ENCODE measurements at places on chromosomes 6 and 20.

GRCh38 chr20:36528875-36529417 lies 12.4 kb upstream of the MYL9 start:
- DNase-seq, result no peak

DNA sequence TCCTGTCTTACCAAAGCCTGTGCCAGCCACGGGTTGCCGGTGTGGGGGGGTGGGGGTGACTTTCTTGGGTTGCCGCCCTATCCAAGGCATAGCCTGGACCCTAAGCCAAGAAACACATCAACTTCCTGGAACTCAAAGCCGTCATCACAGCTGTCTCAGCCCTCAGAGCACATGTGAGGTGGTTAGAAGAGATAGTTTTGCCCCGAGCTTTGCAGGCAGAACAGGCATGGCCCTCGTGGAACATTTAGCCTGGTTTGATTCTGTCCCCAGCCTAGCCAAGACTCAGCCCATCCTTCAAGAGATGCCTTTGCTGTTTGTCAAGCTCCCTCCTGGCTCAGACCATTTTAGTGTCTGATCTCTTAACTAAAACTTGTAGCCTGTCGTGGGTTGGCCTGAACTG lies 64.9 kb downstream of the RREB1 start:
- DNase-seq, result no peak

DNA sequence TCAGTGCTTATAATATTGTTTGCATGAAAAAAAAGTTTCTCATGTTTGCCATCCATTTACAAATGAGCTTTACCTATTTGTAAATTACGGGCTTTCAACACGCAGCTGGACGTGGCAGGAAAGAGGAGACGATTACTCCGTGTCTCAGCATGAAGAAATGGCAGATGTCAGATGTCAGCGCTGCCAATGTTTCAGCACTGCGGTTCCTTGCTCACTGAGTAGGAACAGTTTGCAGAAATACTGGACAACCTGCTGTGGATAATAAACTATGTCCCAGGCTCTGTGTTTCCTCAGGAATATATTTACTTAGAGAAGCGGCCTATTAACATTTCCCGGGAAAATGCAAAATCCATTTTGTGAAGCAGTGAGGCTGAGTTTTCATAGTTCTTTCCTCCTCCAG lies 22.7 kb downstream of the RAMACL start:
- no peak for DNase-seq

DNA sequence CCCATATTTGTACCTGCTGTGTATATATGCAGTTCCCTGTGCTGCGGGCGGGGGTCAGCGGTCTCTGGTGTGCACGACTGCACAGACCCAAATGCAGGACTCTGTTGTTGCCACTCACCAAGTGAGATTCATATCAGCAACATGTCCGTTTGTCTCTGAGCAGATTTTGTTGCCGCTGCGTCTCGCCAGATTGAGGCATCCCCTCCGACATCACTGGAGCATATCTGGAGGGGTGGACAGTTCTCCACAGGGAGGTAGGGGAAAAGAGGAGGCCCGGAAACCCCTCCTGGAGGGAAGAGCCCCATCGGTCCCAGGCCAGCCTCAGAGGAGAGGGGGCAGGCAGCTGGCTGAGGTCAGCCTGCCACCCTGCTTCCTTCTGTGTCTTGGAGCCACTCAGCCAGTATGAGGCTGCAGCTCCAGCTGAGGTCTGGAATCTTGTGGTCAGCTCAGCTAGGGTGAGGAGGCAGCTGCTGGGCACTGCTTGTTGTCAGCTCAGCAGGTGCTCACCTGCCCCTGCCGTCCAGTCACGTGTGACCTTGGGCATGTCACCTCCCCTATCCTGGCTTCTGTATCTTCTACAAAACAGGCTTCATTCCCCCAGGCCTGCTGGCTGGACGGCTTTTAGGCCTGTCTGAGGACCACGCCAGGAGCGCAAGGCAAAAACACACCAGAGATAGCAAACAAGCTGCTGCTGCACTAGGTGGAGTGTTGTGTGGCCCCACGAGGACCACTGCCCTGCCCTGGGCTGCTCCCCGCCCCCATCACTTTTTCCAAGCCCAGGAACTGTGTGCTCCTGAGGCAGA lies 47.1 kb downstream of the HNF4A start:
- DNase-seq, result no peak

DNA sequence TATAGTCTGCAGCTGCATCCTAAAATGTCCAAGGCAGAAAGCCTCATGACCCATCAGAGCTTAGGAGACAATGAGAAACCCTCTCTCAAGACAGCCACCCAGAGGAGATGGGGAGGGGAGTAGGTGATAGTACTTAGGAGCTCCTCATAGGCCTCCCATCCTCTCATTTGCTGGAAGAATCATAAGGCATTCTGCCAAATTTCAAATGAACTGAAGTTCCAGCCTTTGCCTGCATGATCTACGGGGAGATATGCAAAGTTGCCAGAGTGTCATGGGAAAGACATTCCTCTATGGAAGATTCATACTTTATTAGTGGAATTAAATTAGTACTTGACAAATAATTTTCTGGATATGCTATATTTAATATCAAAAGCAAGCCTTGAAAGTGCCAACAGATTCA lies 194.1 kb upstream of the GJE1 start:
- DNase-seq, result no peak

DNA sequence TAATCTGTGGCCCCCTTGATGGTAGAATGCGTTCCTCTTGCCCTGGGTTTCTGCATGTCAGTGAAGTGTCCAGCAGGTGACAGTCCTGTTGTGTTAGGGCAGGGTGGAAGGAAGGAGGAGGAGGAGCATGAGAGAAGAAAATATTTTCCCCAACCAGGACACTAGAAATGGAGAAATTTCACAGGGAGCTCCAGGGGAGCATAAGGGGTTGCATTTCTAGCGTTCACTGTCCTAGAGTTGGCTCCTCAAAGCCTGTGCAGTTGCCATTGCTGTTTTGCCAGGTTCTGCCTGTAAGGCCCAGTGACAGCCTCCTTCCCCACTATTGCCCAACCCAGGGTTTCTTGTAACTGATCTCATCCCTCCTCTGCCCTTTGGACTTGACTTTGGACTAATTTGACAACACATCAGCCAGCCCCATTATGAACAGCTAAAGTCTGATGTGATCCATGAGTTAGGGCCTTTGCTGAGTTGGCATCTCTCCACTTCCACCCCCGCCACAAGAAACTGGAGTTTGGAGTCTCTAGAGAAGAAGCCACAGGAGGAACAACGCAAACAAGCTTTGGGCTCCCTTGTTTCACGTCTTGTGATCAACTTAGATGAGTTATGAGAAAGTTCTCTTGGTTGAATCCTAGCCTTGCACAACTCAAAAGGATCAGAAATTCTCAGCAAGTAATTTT lies 14.0 kb upstream of the FAM50B start:
- DNase-seq, result no peak

- DNase-seq, result no peak
Observed at GRCh38 chr20:62838128-62838891, 21.5 kb downstream of the COL9A3 start.

GRCh38 chr6:43516367-43516696 lies 394 bp downstream of the YIPF3 start:
- DNase-seq, result no peak

- DNase-seq, result no peak
Observed at GRCh38 chr6:127212376-127212775, 54.3 kb upstream of the RNF146 start.

GRCh38 chr6:79571030-79571367 lies 33.8 kb upstream of the LCA5 start:
- no peak for DNase-seq

GRCh38 chr6:139883776-139884175 lies 509.3 kb upstream of the CITED2 start:
- no peak for DNase-seq

GRCh38 chr6:151092591-151092990 lies 147.2 kb upstream of the AKAP12 start:
- no peak for DNase-seq

- DNase-seq, result no peak
Observed at GRCh38 chr6:136864676-136865075, 42.3 kb downstream of the PEX7 start.

DNA sequence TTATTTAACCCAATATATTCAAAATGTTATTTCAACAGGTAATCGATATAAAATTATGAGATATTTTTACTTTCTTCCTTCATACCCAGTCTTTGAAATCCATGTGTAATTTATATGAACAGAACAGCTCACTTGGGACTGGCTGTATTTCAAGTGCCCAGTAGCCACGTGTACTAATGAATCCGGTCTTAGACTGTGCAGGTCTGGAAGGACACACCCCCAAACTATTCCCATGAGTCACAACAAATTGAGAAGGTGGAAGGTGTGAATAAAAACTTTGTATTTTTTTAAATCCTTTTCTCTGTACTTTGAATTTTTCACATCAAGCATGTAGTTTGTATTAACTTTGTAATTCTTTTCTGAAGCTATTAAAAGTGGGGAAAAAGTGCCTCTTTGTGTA lies 2.8 kb downstream of the UNC5CL start:
- no peak for DNase-seq

- no peak for DNase-seq
Observed at GRCh38 chr20:37243937-37244571, 17.6 kb downstream of the GHRH start.

- no peak for DNase-seq
Observed at GRCh38 chr6:43789447-43789846, 19.4 kb downstream of the VEGFA start.

DNA sequence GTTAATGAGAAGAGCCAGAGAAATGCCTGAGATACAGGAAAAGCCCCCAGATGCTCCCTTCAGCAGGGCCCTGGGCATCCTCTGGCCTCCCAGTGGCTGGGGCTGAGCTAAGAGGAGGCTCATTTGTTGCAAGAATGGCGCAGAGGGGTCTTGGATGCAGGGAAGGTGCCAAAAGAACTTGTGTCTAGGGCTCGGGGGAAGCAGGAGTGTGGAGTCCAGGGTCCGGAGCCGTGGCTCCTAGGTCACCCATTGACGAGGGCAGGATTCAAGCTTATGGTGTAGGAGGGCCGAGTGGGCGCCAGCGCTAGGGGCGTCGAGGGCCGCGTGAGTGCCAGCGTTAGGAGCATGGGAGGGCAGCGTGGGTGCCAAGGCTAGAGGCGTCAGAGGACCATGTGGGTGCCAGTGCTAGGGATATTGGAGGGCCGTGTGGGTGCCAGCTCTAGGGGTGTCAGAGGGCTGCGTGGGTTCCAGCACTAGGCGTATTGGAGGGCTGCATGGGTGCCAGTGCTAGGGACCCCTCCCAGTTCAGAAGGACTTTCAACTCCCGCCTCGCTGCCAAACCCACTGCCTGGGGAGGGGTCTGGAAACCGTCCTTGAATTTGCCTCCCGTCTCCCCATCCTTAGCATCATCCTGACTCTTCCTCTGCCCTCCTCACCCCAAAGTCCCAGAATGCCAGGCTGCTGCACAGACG lies 250.5 kb upstream of the AFDN start:
- no peak for DNase-seq

DNA sequence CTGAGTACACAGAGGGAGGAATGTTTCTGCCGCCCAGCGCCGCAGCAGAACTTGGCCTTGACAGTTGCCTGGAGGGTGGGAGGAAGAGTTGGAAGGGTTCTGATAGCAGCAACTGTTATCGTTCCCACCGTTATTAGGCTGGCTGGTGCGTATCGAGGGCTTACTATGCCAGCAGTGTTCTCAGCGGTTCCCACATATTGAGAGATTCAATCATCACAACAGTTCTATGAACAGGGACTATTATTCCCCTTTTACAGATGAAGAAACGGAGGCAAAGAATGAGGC lies 380.1 kb upstream of the SULF2 start:
- no peak for DNase-seq

DNA sequence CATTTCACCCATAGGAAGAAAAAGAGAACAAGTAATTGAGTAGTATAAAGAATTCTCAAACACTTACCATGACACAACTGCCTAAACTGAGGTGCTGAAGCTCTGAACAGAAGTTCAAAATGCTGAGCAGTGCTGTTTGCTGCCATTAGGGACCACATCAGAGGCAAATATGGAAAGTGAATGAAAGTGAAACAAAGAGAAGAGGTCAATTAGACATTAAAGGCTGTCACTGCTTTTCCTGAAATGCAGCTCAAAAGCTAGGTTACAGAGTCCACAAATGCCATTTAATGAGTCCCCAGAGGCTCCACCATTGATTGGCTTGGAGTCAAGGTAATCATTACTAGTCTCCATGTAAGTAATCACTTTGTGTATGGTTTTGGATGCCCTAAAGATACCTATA lies 46.1 kb downstream of the POU3F2 start:
- no peak for DNase-seq

DNA sequence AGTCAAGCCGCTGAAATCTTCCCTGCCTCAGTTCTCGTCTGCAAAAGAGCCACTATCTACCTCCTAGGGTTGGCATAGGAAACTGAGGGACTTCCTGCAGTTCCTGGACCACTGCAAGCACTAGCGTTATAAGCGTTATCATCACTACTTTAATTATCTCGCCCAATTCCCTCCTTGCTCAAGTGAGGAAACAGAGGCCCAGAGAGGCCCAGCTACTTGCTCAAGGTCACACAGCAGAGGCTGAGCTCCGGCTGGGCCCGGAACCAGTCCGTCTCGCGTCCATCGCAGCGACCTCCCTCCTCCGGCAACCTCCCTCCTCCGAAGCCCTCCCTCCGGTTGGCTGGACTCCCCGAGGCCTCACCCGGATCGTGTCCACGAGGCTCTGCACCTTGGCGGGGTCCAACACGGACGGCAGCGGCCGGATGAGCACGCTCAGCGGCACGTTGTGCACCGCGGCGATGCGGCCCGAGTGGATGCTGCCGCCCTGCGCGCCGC lies 338 bp downstream of the SRXN1 start:
- no peak for DNase-seq

DNA sequence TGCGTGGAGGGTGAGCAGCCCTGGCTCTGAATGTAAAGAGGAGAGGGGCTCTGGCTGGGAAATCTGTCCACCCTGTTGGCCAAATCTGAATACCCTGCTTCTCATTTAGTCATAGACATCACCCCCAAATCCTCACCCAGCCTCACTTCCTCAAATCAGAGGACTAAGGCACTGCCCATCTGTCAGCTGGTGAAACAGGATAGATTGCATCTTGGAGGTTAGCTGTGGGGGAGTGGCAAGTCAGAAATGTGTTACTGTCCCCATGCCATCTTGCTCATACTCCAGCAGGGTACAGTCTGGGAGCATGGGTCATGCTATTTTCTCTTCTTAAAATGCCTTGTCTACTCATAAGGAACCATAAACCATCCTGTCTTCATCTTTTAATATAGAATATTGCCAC lies 9.5 kb upstream of the DTNBP1 start:
- DNase-seq, result no peak

DNA sequence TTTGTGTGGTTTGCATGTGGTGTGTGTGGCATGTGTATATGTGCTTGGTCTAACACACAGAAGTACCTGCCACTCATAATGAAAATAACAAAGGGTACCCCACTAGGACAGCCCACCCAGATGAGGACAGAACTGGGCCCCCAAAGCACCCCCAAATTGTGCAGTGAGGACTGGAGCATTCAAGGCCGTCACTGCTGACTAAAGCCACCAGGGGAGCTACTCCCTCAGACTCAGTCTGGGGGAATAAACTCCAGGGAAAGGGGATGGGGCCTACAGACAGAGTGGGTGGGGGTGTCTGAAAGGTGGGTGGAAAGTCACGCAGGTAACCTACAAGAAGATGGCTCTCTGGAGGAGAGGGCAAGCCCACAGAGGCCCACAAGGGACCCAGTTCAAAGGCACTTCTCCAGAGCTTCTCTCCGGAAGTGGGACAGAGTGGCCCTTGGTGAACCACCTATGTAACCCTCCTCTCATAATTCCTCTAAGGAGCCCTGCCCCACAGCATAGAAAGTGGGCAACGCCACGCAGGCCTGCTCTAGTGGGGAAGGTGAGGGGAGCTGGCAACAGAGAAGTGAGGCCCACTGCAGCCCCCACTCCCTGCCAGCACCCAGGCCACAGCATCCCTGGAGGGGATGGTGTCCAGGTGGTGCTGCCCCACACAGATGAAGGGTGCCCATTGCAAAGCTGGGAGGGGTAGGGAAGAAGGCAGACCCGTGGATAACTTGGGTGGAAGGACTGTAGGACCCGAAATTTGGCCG lies 122.8 kb upstream of the MAFB start:
- no peak for DNase-seq

Data from stimulated activated CD8-positive, alpha-beta memory T cell treated with anti-CD3 and anti-CD28 coated beads, Interleukin-4, amount 100 ng/mL, for 4 hours (primary cell).